MM.1S (cell line): ENCODE measurements at places on chromosomes 1 and 21.

DNA sequence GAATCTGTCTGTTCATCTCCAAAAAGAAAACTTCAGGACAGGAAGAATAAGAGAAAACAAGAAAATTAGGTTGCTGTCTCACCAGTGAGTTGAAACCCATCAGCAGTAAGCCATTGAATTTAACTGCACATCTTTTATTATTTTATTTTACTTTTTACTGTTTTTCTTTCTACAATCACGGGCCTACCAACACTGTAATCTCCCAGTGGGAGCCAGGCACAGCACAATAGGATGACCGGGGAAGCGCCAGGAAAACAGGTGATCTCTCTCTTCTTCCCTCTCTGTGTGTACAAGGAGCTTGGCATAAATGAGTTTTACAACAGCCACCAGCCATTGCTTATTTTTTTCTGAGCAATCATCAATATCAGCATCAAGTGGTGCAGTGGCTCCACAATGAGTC lies 113.1 kb upstream of the ESRRG start:
- DNase-seq = no peak

DNA sequence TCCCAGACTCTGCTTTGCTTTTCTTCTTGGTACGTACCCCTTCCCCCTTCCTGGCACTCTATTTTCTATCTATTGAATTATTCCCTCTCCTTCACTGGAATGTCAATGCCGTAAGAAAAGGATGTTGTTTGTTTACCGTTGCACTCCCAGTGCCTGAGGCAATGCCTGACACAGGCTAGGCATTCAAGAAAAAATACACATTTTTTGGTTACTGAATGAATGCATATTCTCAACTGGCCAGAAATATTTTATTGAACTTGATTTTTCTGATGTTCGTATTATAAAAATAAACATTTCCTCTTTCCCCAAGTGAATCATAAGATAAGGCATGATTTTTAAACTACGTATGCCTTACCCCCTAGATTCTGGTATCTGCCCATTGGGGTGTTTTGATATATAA lies 41.2 kb downstream of the GNG12 start:
- no peak for DNase-seq

- no peak for DNase-seq
Measured at GRCh38 chr1:40936931-40937339, 42.6 kb upstream of the CTPS1 start.

DNA sequence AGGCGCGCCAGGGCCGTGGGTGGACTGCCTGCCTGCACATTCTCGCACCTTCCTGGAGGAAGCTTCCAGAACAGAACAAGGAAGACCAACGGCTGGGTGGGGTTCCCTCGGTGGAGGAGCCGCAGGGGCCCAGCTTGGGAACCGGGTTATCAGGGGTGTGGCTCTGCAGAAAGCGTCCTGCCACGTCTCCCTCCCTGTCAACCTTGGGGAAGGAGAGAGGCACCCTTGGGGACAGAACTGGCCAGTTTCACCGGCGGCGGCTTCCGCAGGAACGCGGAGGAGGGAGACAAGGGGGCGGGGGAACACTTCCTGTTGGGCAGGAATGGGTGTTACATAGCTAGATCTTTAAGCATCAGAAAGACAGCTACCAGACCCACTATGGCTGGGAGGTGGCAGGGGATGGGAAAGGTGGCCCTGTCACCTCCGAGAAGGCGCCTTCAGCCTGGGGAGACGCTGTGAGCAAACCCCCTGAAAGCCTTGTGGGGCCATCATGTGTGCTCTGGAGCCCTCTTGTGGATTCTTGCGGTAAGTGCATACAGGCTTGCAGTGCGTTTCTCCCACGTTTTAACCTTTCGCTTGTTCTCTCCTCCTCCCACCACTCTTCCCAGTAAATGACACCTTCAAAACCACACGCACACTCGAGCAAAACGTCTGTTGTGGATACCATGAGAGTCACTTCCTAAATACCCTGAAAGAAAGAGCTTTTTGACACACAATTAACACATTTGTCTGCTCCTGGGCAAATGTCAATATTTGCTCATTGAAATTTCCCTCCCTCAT lies 3.8 kb upstream of the PLEKHA6 start:
- peak; percentile 82 for DNase-seq

DNA sequence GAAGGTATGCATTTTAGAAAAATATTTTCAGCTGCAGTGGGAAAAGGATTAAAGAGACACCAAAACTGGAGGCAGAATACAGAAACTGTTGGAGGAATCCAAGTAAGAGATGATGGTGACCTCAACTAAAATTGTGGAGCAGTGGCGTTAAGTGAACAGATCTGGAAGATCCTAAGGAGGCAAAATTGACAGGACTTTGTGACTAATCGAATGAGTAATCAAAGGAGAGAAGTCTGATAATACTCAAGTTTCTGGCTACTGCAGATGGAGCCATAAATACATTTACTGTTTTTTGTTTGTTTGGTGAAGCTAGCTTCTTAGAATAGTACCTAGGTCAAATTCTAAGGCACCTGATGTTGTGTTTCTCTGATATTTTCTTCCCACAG lies 3.1 kb downstream of the CTBS start:
- no peak for DNase-seq

- no peak for DNase-seq
Measured at GRCh38 chr1:94679332-94680038, 137.9 kb upstream of the F3 start.
